HCEC 1CT (cell line): ENCODE measurements at places on chromosomes 11 and 22.

DNA sequence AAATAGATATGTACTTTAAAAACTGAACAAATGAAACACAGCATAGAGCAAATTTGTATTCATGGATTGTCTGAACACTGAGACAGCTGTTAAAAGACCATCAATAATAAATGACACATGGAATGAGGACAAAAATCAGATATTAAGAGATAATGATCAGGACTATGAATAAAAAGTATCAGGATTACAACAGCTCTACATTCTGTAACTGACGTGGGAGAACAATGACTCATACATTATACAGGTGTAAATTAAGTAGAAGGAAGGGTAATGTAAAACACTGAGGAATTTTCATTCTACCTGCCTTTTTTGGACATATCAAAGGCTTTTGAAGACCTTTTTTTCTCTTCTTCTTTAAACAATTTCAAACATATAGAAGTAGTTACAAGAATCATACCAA lies 310.9 kb upstream of the ANO3 start:
- DNase-seq: no peak

- DNase-seq: no peak
These were observed 11.3 kb downstream of the MUC5B start for GRCh38 chr11:1234054-1234720.

DNA sequence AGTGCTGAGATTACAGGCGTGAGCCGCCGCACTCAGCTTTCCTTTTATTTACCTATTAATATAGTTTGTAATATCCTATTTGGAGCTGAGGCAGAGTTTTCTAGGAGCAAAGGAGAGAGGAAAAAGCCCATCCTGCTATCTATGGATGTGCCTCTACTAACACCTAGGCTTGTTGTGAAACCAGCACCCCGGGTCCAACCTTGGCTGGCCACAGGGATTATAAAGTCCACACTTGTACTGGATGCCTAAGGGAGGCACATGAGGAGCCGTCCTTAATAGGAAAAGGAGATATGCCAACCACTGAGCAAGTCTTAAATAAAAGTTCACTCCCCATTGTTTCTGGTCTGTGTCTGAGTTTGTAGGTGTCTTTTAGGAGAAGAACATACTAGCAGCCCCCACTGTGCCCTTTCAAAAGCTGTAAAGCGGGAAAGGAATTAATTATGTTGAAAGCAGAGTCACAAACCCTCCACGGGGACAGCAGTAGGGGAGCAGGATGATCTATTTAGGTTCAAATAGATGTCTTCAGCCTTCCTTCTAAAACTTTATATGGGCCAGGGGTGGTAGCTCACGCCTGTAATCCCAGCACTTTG lies 29.3 kb downstream of the RRP7A start:
- no peak for DNase-seq

- DNase-seq: no peak
These were observed 2.7 kb upstream of the OR2D2 start for GRCh38 chr11:6895010-6895409.

- DNase-seq: no peak
These were observed 41.8 kb upstream of the TH start for GRCh38 chr11:2213384-2213842.

GRCh38 chr11:104067534-104067933 lies 31.1 kb downstream of the DDI1 start:
- DNase-seq: no peak

DNA sequence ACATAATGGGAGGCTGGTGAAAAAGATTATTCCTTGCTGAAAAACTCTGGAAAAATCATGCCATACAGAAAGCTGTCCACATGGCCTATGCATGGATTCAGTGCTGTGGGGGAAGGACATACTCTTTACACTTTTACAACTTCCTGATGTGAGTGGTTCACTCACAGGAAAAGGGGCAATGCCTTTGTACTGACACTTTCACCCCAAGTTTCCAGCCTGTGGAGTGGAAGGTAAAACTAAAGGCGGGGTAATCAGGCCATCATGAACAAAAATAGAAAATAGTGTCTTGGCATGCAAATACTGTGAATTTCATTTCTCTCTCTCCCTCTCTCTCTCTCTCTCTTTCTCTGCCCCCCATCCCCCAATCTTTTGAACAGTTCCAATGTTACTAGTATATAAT lies 281.8 kb downstream of the ETS1 start:
- DNase-seq: no peak

GRCh38 chr22:22818861-22819855 lies 68.5 kb upstream of the IGLL5 start:
- no peak for DNase-seq

DNA sequence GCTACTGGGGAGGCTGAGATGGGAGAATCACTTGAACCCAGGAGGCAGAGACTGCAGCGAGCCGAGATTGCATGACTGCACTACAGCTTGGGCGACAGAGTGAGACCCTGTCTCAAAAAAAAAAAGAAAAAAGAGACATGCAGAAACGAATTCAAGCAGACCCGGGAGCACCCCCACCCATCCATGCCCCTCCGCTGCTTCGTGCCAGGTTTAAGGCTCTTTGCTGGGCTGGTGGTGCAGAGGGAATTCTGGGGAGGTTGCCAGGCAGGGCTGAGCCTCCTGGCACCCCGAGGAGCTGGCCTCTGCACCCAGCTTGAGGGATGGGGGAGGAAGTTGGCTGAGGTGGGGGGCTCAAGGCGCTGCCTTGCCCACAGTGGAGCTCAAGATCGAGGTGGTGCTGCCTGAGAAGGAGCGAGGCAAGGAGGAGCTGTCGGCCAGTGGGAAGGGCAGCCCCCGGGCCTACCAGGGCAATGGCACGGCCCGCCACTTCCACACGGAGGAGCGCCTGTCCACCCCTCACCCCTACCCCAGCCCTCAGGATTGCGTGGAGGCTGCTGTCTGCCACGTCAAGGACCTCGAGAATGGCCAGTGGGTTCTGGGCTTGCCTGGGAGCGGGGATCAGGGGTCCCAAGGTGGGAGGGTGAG lies 6.0 kb downstream of the AIFM3 start:
- no peak for DNase-seq

GRCh38 chr22:42363892-42364291 lies 68.3 kb downstream of the NFAM1 start:
- DNase-seq: no peak

DNA sequence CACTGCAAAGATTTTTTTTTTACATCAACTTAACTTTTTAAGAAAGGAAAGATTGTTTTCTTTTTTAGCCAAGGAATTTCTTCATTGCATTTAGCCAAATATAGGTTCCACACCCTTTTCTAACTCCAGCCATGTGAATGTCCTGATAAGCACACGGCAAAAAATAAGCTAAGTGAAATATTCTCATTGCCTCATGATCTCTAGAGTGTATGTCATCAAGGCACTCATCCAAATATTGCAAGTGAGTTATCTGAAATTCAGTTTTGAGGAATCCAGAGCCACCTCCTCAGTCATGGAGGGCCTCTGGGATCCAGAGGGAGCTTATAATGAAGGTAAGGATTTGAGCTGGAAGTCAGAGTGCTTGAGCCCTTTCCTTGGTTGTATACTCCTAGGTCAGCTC lies 80.0 kb downstream of the BLID start:
- peak; percentile 73 for DNase-seq
